Activated naive CD8-positive, alpha-beta T cell treated with anti-CD3 and anti-CD28 coated beads, Interleukin-2, amount 50 U/mL, for 24 hours (primary cell): ENCODE measurements at places on chromosomes 2 and 18.

GRCh38 chr2:116585669-116586327 lies 1228.7 kb upstream of the DDX18 start:
- DNase-seq: no peak

GRCh38 chr2:76679025-76679396 lies 843.2 kb downstream of the LRRTM4 start:
- no peak for DNase-seq

DNA sequence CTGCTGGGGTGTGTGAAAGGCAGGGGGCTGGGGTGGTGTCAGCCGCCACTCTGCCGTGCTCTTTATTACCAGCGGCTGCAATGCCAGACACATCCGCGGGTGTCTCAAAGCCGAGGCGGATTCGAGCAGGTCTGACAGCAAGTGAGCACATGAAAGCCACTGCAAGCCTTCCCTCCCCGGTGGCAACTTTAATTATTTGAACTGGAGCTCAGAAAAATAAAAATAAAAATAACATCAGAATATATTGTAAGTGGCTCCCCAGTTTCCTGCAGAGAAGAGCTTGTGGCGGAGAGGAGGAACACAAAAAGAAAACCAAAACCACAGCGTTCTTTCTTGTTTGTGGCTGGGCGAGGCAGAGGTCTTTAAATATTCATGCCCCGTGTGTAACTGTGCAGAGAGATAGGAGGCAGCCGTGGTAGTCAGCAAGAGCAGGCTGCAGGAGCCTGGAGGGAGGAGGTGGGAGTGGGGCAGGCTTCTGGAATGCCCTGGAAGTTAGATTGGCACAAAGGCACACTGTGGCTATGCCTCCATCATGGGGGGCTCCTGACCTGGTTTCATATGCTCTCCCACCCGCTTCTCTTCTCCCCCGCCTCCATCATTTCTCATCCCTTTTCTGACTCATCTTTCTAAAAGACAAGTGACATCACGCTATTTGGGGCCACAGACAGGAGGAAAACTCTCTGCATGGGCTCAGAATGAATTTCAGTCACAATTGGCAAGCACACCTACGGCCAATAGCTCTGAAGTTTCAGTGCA lies 199.8 kb downstream of the CLIP4 start:
- DNase-seq: peak; percentile 61

GRCh38 chr2:237125967-237126366 lies 40.3 kb downstream of the COPS8 start:
- DNase-seq: no peak

GRCh38 chr2:4354678-4355077 lies 651.3 kb downstream of the DCDC2C start:
- DNase-seq: no peak

GRCh38 chr2:48315896-48316194 lies 214.1 kb upstream of the STON1 start:
- DNase-seq: peak; percentile 53

GRCh38 chr2:20647738-20648137 lies 3.2 kb downstream of the HS1BP3 start:
- DNase-seq: no peak

DNA sequence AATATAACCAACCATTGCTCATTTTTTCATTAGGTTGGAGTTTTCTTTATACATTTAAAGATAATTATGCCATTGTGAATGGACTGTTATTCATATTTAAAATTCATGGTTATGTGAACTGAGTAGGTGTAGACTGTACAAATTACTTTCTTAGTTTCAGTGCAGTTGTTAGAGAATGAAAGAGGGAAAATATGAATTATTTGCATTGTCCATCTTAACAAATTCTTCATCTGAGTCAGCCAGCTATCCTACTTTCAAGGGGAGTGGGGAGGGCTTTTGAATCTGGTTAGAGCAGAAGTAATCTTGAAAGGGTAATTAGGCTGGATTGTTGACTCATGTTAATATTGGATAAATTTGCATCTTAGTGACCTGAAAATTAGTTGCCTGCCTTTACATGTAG lies 212.0 kb downstream of the MCFD2 start:
- no peak for DNase-seq

DNA sequence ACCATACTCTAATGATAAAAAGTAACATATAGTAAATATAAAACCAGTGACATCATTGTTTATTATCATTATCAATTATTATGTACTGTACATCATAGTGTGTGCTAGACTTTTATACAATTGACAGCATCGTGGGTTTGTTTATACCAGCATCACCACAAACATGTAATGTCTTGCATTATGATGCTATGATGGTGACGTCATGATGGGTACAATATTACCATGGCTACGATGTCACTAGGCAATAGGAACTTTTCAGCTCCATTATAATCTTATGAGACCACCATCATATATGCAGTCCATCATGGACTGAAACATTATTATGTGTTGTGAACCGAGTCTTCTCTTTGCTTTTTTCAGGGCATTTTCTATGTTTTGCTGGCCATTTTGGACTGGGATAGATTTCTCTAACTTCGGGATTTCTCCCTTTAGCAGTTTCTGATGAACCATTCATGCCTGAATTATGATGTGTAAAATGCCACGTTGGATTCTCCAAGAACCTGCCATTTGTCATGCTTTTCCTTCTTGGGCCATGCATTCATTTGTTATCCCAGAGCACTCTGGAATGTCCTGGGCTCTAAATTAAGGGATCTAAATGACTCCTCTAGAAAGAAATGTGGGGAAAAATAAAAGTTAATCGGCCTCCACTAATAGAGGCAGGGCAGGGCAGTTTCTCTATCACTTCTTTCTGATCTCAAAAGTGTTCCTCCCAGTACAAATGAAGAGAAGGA lies 325.6 kb upstream of the TNP1 start:
- DNase-seq: no peak

DNA sequence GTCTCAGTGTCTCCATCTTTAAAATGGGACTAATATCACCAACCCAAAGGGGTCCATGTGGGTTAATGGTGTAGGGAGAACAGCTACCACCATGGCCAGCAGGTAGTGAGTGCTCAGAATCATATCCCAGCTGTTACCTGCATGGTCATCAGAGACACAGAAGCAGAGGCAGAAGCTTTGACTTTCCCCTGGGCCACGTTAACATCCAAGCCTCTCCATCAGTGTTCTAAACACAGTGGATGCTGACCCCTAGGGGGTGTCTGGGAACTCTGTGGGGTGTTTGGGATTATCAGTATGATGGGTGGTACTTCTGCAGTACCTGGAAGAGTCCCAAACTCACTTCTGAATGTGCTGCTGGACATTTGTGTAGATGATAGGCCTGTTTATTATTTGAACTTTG lies 93.6 kb downstream of the GYPC start:
- DNase-seq: no peak

DNA sequence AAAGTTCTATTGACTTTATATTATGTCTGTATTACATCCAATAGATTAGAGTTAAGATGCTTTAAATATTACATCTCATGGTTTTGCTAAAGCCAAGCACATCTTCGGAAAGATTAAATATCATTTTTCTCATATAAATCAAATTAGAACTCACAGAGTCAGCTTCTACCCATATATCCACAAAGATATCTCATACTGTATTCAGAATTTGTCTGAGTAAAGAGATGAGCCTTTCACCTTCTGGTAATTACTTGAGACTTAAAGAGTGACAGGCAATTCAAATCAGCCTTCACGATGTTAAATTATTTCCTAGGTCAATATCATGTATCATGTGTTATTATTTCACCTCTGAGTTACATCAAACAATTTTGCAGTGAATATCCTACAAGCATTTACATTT lies 13.0 kb downstream of the CCDC178 start:
- no peak for DNase-seq

GRCh38 chr2:11820650-11821049 lies 74.2 kb downstream of the LPIN1 start:
- DNase-seq: no peak

GRCh38 chr2:208489687-208490086 lies 83.1 kb downstream of the PTH2R start:
- DNase-seq: no peak

- DNase-seq: no peak
These were observed 57.8 kb upstream of the MMADHC start for GRCh38 chr2:149645391-149645790.

GRCh38 chr2:132941296-132942020 lies 271.5 kb upstream of the LYPD1 start:
- no peak for DNase-seq

- no peak for DNase-seq
These were observed 298.9 kb upstream of the TRIB2 start for GRCh38 chr2:12417786-12418185.

GRCh38 chr2:102796337-102796736 lies 34.5 kb downstream of the TMEM182 start:
- no peak for DNase-seq

DNA sequence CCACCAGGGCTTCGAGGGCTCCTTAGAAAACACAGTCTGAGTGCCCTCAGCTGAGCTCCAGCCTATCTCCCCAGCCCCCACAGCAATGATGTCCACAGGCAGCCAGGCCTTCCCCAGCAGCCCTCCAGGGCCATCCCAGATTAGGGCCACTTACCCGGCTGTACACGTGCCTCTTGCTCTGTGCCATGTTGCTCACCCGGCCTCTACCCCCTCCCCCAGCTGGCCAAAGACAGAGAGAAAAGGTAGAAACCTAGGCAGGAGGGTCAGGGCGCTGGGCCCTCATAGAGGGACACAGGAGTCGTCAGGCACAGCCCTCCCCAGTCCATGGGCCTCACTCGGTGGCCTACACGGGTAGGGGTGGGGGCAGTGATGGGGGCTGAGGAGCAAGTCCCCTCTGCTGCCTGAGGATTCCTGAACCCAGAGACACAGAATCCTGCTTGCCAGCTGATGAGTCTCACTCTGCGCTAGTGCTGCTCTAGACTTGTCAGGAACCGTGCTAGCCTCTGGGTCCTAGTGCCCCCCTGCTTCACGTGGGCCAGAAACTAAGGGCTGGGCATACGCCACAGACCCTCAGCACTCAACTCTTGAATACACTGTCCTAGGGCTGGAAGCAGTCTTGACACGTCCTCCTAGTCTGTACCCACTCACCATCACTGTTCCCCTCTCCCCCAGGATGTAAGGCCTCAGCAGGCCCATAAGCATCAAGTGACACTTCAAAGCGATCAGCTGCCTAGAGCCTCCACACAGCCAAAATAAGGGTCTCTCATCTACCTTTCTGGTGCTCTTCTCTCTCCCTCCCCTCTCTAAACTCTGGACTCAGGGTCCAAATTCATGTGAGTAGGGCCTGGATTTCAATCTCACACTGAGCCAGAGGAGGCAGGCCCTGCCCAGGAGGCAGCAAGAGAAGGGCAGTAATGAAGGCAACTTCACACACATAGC lies at the start of gene DCTN1:
DCTN1 (minus strand) TSS at position 461 of the 939 bp plus-strand sequence; CDS start at position 187, 274 bp downstream.
- peak; percentile 18 for DNase-seq

DNA sequence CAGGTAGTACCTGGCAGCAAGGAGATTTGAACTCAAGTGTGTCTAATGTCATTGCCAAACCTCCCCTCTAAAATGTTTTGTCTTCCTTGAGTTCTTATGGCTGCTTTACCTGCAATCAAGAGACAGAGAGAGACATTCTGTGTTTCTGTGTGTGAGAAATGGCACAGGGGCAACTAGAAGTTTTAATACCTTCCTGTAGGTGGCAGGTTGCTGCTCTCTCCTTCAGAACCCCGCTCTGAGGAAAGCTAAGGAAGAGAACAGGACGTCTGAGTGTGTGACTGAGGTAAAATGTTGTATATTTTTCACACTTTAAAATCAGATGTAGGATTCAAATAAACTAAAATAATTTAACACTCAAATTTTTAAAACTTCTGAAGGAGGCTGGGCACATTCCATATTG lies 19.2 kb downstream of the DTNA start:
- DNase-seq: no peak

DNA sequence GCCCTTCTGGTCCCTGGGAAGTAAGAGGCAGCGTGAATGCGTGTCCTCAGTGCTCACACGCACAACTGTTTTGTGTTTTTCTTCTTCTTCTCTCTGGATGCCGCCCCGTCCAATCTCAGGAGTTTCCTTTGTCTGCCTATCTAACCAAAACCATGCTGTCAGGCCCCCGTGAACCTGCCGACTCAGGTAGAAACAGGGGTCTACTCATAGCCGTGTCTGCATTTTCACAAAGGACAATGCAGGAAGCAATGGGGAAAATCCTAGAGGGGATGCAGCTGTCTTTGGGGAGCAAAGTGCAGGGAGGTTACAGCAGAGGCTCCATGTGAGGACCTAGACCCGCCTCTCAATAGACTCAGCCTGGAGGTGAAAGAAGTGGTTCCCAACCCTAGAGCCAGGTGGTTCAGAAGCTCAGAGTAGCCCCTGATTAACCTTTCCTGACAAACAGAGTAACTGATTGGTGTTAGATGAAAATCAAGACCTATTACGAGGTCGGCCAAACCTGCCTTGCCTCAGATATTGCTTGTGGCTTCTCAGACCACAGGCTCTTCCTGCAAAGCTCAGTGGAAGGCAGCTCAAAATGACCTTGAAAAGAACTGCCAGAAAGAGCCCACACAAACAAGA lies 49.3 kb downstream of the CD226 start:
- peak; percentile 41 for DNase-seq

DNA sequence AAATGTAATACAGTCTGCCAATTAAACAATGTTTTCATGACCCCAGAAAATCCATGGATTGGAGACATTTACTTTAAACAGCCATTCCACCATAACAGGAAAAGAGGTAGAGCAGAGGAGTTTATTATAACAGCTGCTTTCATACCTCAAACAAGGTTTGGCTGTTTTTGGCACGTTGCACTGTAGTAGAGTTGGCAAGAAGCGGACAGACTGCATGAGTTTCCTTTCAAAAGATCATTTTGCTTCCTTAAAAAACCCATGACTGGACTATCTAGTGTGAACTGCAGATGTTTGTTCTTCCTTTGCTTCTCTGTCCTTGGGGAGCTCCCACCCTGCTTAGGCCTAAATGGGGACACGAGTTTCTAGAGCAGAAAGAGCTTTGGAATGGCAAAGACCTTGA lies 108.5 kb upstream of the THOC1 start:
- no peak for DNase-seq

DNA sequence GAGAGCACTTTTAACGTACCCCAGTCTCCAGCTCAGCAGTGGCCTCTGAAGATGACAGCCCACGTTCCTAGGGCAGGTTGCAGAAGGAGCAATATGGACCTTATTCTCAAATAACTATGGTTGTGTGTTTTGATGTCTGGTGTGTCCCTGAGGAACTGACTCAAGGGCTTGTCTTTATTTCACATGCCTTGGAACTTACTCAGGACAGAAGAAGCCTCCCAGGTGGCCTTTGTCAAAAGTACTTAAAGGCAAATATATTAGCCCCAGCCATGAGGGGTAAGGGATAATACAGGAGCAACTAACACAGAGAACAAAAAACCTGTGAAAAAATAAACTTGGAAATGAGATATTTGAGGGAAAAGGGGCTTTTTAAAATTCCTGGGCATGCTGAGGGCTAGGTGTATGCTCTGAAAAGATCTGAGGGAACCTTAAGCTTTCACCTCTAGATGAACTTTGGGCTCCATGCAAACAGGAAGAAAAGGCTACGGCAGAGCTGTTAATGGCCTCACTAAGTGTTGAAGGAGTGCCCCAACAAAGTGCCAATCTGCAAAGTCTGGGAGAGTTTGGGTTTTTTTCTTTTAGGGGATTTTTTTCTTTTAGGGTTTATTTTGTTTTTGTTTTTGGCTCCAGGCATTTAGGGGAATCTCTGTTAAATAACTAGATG lies 40.3 kb downstream of the SRBD1 start:
- DNase-seq: no peak
